ENCODE measurements at places on chromosomes 4 and X.

- no peak for DNase-seq
These were observed 11.8 kb upstream of the HSD17B10 start for GRCh38 chrX:53445977-53446376.

- no peak for DNase-seq
These were observed 1447.2 kb downstream of the FSTL5 start for GRCh38 chr4:160716551-160716950.

GRCh38 chr4:107665001-107665400, 55.0 kb downstream of the PAPSS1 start:
- DNase-seq = no peak

DNA sequence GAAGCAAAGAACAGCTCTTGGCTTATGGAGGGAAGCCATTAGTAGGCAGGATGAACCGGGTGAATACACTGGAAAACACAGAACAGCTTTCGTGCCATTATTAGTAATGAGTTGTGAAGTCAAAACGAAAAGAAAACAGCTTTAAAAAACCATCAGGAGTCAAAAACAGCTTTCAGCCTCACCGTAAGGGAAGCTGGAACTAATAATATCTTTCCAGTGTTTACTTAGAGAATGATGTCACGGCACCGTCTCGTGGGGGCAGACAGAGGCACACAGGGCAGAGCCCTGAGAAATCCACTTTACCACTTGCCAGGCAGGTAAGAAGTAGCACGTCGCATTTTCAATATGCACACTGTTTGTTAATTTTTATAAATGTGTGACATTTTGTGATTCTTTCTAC, 37.9 kb upstream of the HMX1 start:
- no peak for DNase-seq

- DNase-seq = peak; percentile 92
These were observed 112.3 kb downstream of the KLHL8 start for GRCh38 chr4:87108142-87108546.

DNA sequence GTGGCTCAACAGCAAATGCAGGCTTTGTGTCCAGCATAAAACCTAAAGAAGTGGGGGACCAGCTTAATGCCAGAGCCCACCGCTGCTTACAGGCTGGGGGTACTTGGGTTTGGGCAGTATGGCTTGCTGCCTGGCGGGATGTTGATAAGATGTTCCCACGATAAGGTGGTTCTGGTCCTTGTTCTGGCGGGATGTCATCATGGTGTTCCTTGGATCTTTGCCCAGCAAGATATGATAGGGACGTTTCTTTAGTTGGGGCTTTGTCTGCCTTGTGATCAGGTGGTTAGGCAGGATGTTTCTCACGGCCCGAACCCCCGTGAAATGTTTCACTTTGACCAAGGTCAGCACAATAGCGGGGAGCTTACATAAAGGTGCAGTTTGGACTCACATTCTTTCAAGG, 35.3 kb downstream of the PNPLA4 start:
- DNase-seq = no peak

DNA sequence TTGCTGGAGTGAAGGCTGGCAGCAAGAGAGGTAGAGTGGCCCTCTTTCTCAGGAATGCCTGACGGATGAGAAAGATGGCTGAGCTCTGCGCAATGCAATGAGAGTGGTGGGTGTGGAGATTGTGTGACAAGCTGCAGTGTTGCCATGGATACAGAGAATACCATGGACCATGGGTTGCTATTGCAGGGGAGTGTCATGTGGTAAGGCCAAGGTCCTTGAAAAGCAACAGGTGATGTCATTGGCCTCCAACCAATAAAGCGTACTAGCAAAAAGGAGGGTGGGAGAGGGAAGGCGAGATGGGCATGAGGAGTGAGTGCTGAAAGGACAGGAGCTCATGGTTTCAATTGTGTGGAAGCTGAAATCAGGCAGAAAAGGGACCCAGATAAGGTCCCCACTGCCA, 1.8 kb downstream of the PNMA5 start:
- no peak for DNase-seq

- DNase-seq = no peak
These were observed 534.8 kb downstream of the IQCM start for GRCh38 chr4:149280806-149281205.

- no peak for DNase-seq
These were observed 40.4 kb upstream of the INTS6L start for GRCh38 chrX:135480076-135480475.

DNA sequence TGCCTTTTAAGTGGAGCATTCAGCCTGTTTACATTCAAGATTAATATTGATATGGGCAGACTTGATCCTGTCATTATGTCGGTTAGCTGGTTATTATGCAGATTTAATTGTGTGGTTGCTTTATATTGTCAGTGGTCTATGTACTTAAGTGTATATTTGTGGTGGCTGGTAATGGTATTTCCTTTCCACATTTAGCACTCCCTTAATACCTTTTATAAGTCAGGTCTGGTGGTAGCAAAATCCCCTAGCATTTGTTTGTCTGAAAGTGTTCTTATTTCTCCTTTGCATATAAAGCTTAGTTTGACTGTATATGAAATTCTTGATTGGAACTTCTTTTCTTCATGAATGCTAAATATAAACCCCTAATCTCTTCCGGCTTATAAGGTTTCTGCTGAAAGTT, 403.7 kb upstream of the EPHA5 start:
- DNase-seq = no peak

GRCh38 chr4:73952352-73952751, 29.5 kb downstream of the PF4 start:
- DNase-seq = no peak

DNA sequence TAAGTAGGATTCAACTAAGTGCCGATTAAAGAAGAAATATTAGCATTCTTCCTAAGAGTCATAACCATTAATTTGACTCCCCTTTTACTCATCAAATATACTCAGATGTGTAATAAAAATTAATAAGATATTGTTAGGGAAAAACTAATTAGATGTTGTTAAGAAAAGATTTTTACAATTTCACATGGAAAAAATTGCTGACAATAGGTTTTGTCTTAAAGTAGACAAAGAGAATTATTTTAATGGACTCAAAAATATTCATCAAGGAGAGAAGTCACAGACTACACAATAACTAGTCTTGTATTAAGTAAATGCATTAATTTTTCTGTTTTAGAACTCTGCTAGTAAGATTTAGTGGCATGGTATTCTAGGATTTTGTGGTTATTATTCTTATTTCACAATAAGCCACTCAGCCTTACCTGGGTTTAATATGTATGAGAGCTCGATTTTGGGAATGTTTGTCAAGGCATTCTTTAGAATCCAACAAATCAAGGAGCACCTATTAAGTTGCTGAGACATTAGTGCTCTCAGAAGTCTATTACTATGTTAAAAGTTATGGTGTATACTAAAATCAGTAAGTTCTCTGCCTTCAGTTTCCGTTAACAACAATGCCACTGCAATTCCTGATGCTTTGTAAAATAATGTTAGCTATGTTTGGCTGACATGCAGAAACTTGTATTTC, 110.2 kb upstream of the UGT8 start:
- no peak for DNase-seq

DNA sequence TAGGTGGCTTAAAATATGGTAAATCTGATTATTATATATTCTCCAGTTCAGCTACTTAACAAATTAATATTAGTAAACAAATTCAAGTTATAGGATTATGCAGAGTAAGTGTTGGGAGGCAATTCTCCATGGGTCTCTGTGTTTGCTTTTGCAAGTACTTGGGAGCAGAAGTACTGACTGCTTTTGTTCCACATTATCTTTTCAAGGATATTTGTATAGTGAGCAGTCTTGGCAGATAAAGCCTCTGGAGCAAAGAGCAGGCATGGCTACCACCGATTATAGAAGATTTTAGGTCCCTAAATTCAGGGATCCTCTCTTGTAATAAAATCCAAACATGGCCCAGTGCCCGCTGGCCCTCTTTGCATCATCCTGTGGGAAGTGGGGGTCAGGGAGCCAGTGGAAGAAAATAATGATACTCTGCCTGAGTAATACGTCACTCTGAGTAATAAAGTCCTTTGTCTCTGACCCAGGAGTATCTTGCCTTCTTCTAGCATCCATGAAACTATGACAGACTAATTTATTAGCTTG, 23.2 kb downstream of the NDNF start:
- no peak for DNase-seq

DNA sequence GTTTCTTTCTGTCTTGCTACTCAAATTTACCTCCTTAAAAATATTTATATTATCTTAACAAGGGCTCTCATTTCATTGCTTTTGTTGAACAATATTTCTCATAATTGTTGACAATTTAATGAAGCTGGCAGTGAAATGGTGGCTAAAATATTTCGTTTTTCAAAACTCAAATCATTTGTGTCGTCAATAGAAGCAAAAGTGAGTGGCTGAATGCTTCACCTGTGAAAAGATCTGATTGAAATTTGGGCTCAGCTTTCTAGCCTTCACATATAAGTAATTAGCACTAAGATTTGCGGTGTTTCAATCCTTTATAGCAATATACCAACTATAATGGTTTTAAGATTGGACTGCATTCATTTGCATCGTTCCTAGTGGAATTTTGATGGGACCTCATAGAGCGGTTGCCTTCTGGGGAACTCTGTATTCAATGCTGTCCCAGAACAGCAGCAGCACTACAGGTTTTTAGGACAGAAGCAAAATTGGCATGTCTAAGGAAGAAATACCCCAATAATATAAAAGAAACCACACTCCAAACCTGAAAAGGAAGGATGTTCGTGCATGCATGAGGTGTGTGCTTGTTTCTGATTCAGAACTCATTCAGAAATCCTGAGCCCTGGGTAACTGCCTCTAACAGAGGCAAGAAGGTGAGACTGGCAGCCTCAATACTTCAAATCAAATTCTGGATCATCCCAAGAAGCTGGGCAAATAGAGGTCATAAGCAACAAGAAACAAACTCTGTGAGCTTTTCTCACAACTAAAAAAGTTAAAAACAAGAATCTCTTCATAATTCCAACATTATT, 2.5 kb downstream of the CXCL1 start:
- DNase-seq = no peak

GRCh38 chr4:79175716-79176115, 150.1 kb downstream of the NAA11 start:
- no peak for DNase-seq

- DNase-seq = no peak
These were observed 697 bp downstream of the CEP135 start for GRCh38 chr4:55949482-55949802.

DNA sequence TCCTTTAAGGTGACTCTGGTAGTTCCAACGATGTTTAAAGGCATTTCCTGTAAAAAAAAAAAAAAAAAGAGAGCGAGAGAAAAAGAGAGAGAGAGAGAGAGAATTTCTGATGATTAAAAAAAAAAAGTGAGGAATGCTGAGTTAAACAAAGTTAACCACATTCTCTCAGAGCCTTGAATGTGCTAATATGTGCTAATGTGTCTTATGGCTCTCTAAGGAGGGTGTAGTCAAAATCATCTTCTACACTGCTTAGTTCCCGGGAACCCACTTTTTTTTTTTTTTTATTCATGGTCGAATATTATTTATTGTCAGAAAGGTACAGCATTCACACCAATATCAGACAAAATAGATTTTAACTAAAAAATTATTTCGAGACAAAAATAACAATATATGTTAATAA, 111.7 kb downstream of the SNCA start:
- DNase-seq = no peak

DNA sequence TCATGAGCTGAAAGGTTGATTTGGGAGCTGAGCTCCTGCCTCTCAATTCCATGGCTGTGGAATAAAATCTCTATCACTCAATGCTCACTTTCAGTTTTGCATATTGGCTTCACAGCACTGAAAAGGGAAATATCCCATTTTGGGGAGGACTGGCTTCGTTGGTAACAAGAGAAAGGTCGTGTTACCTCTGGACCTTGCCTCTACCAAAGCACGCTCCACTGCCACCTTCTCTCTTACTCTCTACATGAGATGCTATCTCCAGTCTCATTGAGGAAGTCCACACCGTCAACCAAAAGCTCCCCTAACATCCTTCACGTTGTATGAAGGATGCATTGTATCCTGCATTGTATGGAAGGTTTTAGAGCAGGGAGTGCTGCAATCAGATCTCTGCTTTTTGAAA, 195.0 kb upstream of the LDB2 start:
- DNase-seq = no peak

GRCh38 chrX:24424948-24425347, 40.1 kb upstream of the PDK3 start:
- no peak for DNase-seq

DNA sequence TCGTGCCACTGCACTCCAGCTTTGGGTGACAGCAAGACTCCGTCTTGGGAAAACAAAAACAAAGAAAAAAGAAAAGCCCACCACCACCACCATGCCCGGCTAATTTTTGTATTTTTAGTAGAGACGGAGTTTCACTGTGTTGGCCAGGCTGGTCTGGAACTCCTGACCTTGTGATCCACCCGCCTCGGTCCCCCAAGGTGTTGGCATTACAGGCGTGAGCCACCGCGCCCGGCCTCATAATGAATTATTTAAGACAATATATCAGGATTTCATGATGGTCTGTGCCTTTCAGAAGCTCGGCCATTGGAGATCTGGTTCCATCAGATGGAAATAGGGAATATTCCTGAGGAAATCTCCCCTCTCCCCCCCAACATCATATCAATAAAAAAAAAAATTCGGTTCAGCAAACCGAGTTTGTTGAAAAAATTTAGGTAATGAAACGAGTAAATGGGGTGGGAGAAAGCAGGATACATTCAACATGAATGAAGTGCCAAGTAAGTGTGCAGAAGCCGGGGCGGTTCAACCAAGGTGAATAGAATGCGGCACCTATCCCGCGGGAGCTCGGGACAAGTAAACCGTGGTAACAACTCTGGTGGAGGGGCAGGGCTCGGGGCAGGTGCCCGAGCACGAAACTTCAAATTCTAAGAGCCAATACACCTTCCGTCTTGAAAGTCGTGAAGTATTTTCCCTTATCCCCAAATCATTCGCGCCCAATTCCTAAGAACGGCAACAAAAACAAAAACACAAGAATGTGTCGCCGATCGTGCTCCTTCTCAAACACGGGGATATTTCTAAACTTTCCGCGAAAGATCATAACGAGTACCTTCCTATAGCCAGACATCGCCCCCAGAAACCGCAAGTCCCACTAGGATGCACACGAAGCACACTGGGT, 773 bp upstream of the TXLNG start:
- DNase-seq = no peak

DNA sequence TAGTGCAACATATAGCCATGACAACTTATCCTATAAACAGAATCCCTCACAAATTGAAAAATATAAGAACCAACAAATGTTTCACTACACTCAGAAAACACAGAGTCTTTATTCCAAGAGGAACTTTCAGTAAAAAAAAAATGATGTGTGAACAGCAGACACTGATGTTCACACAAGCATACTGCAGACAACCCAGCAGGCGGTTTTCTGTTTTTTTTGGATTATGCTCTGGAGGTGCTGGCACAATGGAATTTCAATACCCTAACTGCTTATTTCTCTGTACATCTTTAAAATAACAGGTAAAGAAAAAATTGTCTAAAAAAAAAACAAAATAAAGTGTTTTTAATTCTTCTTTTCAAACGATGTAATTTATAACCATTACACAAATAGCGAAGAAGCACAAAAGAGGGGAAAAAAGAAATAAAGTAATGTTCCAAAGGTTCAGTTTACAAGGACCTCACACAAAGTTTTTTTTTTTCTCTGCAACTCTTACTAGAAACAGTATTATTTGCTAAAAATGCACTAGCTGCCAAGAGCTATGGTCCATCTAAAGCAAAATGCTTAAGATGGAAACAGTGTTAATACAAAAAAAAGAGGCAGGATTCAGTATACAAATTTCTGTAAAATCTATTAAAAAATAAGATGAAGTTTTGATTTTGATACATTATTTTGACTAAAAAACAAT, 55.3 kb downstream of the ANAPC10 start:
- DNase-seq = no peak

- DNase-seq = no peak
These were observed 73.2 kb downstream of the FAM53A start for GRCh38 chr4:1610791-1611500.

- no peak for DNase-seq
These were observed 1006.3 kb upstream of the AGA start for GRCh38 chr4:178448372-178449035.

Data from RCC 7860 (cell line).